ENCODE measurements at places on chromosomes 5 and 9.
A peak's percentile ranks its signal among the peaks of the same experiment; 100 is the strongest.

GRCh38 chr5:97149709-97150108 is 7.3 kb upstream of the LIX1 start:
- no peak for DNase-seq

GRCh38 chr5:132480893-132481595 is 9.5 kb downstream of the IRF1 start:
- DNase-seq, result no peak

DNA sequence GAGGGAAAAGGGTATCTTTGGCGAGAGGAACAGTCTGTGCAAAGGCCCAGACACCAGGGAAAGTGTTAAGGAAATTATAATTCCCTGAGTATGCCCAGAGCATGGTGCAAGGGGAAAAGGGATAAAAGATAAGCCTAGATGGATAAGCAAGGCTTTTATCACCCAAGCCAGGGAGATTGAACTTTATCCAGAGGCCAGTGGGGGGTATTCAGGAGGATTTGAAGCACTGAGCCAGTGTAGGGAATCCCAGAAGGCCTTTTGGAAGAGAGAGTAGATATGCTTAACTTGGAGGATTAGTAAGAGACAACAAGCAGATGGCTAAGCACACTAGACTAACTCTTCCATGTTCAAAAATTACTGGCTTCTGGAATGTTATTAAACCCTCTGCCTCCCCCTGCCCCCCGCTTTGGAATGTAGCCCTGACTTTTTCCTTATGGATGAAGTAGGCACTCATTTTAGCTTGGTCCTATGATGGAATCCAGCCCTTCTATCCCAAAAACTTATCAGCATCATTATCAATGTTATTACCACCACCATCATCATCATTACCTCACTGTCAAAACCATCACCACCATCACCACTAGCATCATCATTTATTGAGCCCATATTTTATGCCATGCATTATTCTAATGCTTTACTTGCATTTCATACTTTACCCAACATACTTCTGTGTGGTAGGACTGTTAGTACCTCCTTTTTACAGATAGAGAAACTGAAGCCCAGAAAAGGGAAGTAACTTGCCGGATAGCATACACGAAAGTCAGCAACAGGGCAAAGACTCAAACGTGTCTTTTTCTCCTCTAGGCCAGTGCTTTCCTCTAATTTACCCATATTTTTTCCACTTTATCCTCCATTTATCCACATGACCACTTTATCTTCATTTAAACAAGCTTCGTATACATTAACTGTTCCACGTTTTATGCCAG is 237.0 kb downstream of the PAPPA start:
- DNase-seq, result no peak

DNA sequence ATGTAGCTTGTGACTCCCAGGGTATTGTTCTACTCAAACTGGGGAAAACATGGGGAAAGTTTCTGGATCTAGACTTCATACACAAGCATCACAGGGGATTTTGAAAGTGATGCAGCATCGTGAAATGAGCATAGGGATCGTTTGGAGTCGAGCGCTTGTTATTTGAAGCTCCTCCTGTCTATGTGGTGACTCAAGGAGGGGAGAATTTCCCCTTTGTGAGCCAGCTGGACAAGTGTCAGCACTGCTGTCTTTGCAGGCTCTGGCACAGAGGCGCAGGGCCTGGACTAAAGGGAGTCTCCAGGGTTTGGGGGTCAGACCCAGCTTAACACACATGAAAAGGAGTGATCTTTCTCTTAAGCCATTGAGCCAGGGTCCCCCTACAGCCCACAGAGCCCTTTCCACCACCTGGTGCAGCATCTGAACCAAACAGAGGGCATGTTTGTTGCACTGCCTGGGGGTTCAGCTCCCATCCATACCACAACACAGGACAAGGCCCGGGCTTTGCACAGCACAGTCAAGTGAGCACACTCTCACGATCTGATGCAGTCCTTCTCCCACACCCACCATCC is 51.0 kb downstream of the IRF1 start:
- DNase-seq, result no peak

GRCh38 chr9:2677915-2678889 is 39.1 kb upstream of the KCNV2 start:
- no peak for DNase-seq

GRCh38 chr9:8486095-8486494 is 686.5 kb upstream of the DMAC1 start:
- no peak for DNase-seq

GRCh38 chr9:89850153-89850552 is 245.3 kb downstream of the GADD45G start:
- no peak for DNase-seq

DNA sequence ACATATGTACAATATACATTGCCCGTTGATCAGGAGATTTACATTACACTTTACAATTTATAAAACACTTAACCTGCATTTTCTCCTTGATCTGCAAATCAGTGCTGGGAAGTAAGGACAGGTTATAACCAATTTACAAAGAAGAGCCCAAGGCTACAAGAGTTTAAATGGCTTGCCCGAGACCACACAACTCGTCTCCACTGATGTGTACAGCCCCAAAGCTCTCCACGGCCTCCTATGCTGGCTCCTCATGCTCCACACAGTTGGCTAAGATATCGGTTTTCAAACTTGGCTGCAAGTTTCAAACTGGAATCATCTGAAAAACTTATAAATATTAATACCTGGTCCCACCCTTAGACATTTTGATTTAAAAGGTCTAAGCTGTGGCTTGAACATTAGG is 10.3 kb downstream of the ACTL7B start:
- DNase-seq, result no peak

DNA sequence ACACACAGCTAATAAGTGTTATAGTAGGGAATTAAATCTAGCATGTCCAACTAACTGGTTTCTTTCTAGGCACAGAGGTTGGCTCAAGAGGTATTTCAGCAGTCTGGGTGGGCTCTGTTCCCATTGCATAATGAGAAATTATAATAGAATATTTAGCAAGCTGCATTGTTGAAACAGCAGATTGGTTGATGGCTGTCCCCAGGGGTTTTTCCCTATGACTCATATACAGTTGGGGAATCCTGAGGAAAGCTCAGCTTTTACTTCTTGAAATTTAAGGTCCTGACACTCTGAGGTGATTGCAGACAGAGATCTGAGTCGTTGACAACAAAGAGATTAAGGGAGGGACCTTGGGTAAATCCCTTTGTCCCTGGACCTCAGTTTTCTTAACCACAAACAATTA is 38.3 kb upstream of the TNFSF8 start:
- DNase-seq, result no peak

DNA sequence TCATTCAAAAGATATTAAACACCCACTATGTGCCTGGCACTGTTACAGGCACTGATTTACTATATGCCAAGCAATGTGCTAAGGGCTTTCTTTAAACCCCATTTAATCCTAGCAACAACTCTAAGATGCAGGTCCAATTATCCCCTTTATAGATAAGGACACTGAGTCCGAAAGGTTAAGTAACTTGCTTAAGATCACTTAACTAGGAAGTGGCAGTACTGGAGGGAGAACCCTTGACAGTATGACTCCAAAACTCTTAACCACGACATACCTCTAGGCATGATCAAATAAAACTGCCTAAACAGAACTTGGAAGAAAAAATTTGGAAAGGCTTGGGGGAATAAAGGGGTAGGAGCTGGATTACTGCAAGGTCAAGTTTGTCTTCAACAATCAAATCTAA is 1.7 kb downstream of the RAB14 start:
- no peak for DNase-seq

DNA sequence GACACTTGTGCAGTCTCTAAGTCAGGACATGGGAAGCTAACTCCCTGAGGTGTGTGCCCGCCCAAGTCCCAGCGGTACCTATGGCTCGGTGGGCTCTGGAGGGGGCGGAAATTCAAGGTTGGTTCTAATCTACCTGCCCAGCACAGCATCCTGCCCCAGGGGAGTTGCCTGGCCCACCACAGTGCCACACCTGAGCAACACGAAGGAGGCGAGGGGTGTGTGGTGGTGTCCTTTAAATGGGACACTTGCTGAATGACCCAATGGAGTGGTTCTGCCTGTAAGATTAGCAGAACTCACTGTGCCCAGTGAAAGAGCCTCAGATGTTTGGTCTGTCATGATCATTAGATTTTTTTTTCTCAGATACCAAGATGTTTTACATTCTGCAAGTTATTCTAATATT is 70.7 kb upstream of the OTULINL start:
- DNase-seq, result no peak

- DNase-seq, result peak; percentile 31
Observed at GRCh38 chr9:4680173-4680525, 780 bp downstream of the CDC37L1 start.

GRCh38 chr9:90274725-90275124 is 367.9 kb downstream of the DIRAS2 start:
- no peak for DNase-seq

- DNase-seq, result no peak
Observed at GRCh38 chr9:97188545-97188944, 118.9 kb upstream of the CCDC180 start.

GRCh38 chr5:172575816-172576545 is 65.1 kb upstream of the NEURL1B start:
- DNase-seq, result no peak

- no peak for DNase-seq
Observed at GRCh38 chr5:38445374-38446028, 110.9 kb downstream of the LIFR start.

- no peak for DNase-seq
Observed at GRCh38 chr5:160469156-160470144, 47.8 kb downstream of the PTTG1 start.

DNA sequence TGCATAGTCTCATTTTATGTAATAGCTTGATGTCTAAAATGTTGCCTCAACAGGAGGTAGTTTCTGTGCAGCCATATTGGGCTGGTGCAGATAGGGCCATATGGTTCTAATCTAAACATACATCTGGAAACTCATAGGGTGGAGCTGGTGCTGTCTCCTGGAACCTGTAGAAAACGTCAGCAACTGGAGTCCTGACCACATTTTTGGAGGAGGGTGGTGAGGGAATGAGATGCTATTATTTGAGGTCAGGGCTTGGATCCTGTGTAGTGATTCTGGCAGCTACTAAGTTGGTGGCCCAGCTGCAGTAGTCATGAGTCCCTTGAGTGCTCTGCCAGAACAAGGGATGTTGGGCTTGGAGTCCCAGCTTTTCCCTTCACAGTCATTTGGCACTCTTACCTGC is 14.1 kb downstream of the MAN2A1 start:
- DNase-seq, result no peak

GRCh38 chr5:78611126-78611605 is 37.4 kb downstream of the LHFPL2 start:
- DNase-seq, result no peak

- DNase-seq, result no peak
Observed at GRCh38 chr5:161077496-161077895, 225.5 kb upstream of the ATP10B start.

DNA sequence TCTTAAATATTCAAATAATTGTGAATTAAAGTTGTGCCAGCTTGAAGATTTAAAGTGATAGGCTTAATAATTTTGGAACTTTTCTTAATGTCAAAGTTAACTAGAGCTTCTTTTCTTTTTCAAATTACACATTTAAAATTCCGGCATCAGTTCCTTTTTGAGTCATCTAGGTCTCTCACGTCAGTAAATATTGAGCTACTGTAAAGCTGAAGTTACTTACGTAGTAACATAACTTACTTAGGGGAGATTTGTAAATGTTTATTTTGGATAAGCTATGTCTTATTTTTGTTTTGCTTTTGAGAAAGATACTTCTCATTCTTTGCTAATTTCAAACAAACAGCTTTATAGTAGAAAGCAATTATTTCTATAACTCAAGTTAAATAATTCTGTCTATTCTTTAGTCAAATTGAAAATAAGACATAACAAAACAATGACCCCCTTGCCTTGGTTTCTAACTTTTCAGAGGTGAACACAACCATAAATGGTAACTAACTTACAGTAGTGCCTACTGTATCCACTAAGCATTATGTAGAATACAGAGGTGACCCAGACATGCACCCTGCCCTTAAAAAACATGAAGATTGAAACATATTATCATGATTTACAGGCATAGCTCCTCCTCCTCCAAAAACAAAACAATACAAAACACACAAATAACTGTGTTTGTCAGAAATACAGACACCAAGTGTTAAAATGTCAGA is 29.8 kb downstream of the CD274 start:
- DNase-seq, result no peak

- no peak for DNase-seq
Observed at GRCh38 chr5:101605700-101606099, 690.4 kb downstream of the SLCO4C1 start.

GRCh38 chr5:168766426-168766700 is 187.2 kb upstream of the PANK3 start:
- no peak for DNase-seq

GRCh38 chr5:132183723-132184122 is 43.9 kb downstream of the P4HA2 start:
- DNase-seq, result no peak

DNA sequence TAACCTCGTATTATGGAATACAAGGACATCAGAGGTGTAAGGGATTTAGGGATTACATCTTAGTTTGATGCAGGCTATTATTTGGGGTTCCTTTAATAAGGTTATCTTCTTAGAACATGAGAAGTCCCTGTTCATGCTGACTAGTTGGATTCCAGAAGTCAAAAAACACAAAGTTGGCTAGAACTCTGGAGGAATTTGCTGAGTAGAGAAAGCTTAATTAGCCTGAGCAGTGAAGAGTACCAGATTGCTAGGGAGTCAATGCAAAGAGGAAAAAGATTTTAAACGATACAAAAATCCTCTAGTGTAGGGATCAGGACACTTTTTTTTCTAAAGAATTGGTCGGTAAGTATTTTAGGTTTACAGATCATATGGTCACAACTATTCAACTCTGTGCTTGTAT is 1872.5 kb upstream of the C9orf72 start:
- DNase-seq, result peak; percentile 9

DNA sequence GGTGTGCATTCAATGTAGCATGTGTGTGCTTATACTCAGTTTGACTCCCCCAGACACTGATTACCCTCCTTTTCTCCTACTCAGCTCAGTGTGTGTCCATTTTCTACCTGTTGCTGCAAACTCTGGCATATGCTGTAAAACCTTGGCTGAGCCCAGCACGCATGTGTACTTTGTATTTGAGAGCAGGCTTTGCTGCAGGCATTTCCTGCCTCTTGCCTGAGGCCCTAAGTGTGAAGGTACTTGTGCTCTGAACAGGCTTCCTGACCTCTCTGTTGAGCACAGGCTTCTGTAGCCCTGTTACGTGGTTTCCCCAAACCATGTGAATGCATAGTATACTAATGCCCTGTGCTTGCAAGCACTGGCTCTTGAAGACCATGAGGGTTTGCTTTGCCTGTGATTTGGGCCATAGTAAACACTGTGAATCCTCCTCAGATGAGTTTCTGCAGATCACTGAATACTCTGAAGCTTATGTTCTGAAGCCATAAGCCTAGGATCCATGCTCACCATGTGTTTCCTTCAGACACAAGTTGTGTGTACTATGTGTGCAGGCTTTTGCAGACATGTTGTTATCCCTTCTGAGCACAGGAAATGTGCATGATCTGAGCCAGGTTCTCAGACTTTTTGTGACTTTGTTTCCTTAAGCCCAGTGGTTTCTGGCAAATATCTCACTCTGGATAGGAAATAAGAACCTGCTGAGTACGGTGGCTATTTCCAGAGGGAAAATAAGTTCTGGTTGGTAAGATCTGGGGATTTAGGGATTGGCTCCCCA is 124.9 kb upstream of the RUSC2 start:
- no peak for DNase-seq

All from RPMI8226 (cell line).